ENCODE measurements at places on chromosomes 16 and 17. TPM values are rescaled to one million over a fixed set of nuclear protein-coding genes. Genes with fewer than 3 reads are reported as not detected.
A peak's percentile ranks its signal among the peaks of the same experiment; 100 is the strongest.

DNA sequence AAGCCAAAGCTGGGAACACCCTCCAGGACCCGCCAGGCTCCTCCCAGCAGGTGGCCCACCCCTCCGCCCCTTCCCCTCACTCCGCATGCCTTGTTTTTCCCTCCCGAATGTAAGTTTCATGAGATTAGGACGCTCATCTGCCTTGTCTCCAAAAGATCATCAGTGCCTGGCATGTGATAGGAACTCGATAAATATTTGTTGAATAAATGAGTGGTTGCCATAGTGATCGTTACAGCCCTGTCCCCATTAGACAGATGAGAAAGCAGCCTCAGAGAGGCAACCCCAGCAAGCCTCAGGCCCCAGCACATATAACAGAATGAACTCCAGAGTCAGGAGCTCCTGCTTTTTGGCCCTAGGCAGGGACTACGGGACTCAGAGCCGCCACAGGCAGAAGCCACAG is 5.0 kb downstream of the CAMKK1 start:
- H3K27me3 ChIP-seq = no peaks in the 10 kb centered on the region
- H3K4me1 ChIP-seq = peaks cover 61% of the 10 kb centered on the region
- peaks cover 26% of the 10 kb centered on the region for H3K36me3 ChIP-seq
- DNase-seq = no peak
- no peak overlapping the region for H3K4me3 ChIP-seq
- H3K27ac ChIP-seq = peak overlapping the region; percentile 79

DNA sequence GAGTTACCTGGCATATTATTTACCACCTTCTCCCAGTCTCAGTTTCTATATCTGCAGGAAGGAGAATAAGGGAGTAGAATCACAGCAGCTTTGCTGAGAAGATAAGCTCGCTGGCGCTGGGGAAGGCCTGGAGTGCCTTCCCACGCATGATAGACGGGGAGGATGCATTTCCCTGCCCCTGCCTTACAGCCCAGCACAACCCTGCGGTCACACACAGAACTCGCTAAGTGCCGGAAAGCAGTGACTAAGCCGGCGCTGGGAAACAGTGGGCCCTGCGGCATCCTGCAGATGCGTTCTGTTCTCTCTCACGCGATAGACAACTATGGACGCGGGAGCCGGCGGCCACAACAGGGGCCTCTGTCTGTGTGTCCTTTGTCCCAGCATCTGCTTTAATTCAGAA is 4.8 kb downstream of the CA5A start:
- peaks cover 16% of the 10 kb centered on the region for H3K27me3 ChIP-seq
- no peak overlapping the region for H3K27ac ChIP-seq
- no peaks in the 10 kb centered on the region for H3K36me3 ChIP-seq
- DNase-seq = no peak
- no peak overlapping the region for H3K4me3 ChIP-seq
- no peaks in the 10 kb centered on the region for H3K4me1 ChIP-seq

- H3K4me3 ChIP-seq = no peak overlapping the region
- H3K27me3 ChIP-seq = peaks cover 5% of the 10 kb centered on the region
- H3K4me1 ChIP-seq = peaks cover 47% of the 10 kb centered on the region
- no peak for DNase-seq
- no peaks in the 10 kb centered on the region for H3K36me3 ChIP-seq
- peak overlapping the region; percentile 58 for H3K27ac ChIP-seq
Measured at GRCh38 chr17:49513641-49514040, 18.5 kb downstream of the NGFR start.

DNA sequence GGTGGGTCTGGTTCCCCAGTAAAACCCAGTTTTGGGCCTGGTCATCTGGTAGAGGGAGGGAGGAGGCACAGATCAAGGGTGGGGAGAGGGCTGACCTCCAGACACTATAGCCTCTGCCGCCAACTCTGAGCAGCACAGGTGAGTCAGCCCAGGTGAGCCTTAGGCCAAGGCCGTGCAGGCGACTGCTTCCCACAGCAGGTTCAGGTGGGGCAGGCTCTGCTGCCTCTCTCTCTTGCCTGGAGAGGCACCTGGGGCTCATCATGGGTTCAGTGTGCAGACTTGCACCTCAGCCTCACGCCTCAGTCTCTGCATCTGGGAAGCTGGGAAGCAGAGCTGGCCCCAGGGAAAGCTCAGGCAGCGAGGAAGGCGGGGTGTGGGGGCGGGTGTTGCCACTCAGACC is 37.8 kb upstream of the IL34 start:
- no peak for DNase-seq
- peaks cover 6% of the 10 kb centered on the region for H3K4me1 ChIP-seq
- H3K27me3 ChIP-seq = no peaks in the 10 kb centered on the region
- no peaks in the 10 kb centered on the region for H3K36me3 ChIP-seq

DNA sequence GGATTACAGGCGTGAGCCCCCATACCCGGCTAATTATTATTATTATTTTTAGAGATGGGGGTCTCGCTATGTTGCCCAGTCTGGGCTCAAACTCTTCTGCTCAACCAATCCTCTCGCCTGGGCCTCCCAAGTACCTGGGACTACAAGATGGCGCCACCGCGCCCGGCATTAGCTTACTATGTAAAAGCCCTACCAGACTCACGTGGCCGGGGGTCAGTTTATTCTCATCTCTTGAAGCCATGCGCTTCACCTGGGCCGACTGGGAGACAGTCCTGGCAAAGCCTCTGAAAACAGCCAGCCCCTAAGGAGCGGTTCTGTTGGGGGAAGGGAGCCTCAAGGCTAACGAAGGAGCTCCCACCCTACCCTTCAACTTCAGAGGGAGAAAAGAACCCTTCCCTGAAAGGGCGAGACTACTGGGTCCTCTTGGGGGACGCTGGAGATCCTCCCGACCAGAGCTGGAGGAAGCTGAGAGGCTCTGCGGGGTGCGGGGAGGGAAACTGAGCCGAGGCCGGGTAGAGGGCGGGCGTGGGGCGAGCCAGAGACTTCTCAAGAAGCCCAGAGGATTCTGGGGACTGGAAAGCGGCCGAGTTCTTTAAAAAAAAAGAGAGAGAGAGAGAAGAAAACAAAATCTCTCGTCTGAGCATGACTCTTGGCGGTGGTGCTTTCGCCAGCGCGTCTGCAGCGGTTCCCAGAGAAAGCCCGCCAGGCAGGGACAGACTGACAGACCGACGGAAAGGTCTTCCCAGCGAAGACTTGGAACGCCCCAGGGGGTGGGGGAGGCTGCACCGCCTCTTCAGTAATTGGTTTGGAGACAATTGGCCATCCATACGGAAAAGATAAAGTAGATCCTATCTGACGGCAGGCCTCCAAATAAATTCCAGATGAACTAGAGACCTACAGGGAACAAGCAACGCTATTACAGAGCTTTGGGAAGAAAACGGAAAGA is 5.6 kb upstream of the TUBG2 start:
- peak overlapping the region; percentile 71 for H3K27ac ChIP-seq
- H3K4me3 ChIP-seq = peak overlapping the region; percentile 49
- no peaks in the 10 kb centered on the region for H3K27me3 ChIP-seq

DNA sequence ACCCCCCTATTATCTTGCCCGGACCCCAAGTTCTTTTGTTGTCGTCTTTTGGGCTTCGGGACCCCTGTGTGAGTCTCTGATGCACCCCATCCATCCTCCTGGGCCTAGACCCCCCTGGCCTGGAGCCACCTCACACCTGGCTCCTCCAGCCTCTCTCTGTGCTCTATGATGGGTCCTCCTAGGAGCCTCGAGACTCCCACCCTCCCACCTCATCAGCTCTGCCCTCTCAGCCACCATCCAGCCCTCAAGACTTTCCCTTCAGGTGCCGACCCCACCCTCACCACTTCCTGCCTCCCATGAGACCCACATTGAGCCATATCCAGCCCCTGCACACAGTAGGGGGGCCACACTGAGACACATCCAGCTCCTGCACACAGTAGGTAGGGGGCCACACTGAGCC is 8.7 kb upstream of the ATP2A3 start:
- H3K4me1 ChIP-seq = peaks cover 29% of the 10 kb centered on the region
- no peak for DNase-seq
- H3K36me3 ChIP-seq = no peaks in the 10 kb centered on the region
- H3K27ac ChIP-seq = no peak overlapping the region

Gene ZNF821
- total RNA-seq = 2.8 TPM

GRCh38 chr16:72898216-72898825 is 149.6 kb downstream of the ZFHX3 start:
- no peaks in the 10 kb centered on the region for H3K27me3 ChIP-seq
- DNase-seq = no peak
- H3K27ac ChIP-seq = no peak overlapping the region
- peaks cover 9% of the 10 kb centered on the region for H3K4me1 ChIP-seq
- no peak overlapping the region for H3K4me3 ChIP-seq

DNA sequence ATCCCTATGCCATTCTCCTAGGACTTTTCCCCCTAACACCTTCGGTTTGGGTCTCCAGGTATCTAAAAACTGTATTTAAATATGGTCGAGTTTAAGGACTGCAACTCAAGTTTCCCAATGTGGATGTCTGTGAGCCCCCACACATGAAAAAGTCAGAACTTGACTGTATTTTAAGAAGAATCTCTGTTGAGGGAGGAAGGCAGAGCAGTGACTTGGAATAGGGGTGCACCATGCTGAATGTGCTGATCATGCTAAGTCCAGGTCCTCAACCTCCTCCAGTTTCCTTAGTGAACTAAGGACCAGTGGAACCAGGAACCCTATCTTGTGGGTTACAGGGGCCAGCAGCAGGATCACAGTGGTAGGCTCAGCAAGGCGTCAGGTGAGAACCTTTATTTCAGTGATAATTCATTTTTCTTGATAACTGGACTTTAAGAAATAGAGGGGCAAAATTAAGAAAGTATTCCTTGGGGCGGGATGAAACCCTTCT is 19.5 kb downstream of the GRB7 start:
- no peaks in the 10 kb centered on the region for H3K36me3 ChIP-seq
- peaks cover 55% of the 10 kb centered on the region for H3K4me1 ChIP-seq
- DNase-seq = no peak
- no peaks in the 10 kb centered on the region for H3K27me3 ChIP-seq
- H3K4me3 ChIP-seq = no peak overlapping the region

- no peak for DNase-seq
- H3K27ac ChIP-seq = no peak overlapping the region
- no peaks in the 10 kb centered on the region for H3K27me3 ChIP-seq
- no peak overlapping the region for H3K4me3 ChIP-seq
- H3K36me3 ChIP-seq = peaks cover 37% of the 10 kb centered on the region
Measured at GRCh38 chr17:29573871-29574731, 5.6 kb downstream of the TP53I13 start.

- DNase-seq = no peak
- H3K4me1 ChIP-seq = peaks cover 20% of the 10 kb centered on the region
- H3K4me3 ChIP-seq = peak overlapping the region; percentile 80
- H3K36me3 ChIP-seq = no peaks in the 10 kb centered on the region
- H3K27ac ChIP-seq = no peak overlapping the region
Measured at GRCh38 chr16:30805056-30805369, 18.0 kb upstream of the ZNF629 start.

Gene NAGS
- 0.86 TPM for total RNA-seq

DNA sequence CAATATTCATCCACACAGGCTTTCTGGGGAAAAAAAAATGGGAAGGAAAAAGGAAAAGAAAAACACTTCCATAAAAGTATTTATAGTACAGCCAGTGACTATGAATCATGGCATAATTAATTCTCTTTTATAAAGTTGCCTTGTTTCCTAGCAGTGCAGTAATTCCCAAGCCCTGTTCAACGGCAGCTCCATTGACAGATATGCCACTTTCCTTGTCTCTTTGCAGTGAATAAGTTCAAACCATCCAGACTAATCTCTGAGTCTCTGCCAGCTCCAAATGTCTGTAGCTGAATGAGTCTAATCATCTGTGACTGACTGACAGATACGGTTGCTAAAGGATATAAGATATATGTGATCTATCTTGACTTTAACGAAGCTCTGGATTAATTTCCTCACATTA is 52.9 kb upstream of the KCNJ16 start:
- H3K36me3 ChIP-seq = no peaks in the 10 kb centered on the region
- H3K4me1 ChIP-seq = no peaks in the 10 kb centered on the region
- no peak for DNase-seq
- no peaks in the 10 kb centered on the region for H3K27me3 ChIP-seq

- H3K27ac ChIP-seq = no peak overlapping the region
- no peak for DNase-seq
- no peaks in the 10 kb centered on the region for H3K27me3 ChIP-seq
- H3K4me3 ChIP-seq = no peak overlapping the region
Measured at GRCh38 chr17:38791162-38791561, 8.2 kb downstream of the PIP4K2B start.

GRCh38 chr17:57747221-57748017 is 2.3 kb upstream of the CCDC182 start:
- no peaks in the 10 kb centered on the region for H3K27me3 ChIP-seq
- H3K4me1 ChIP-seq = no peaks in the 10 kb centered on the region
- no peaks in the 10 kb centered on the region for H3K36me3 ChIP-seq
- DNase-seq = no peak
- H3K4me3 ChIP-seq = no peak overlapping the region

DNA sequence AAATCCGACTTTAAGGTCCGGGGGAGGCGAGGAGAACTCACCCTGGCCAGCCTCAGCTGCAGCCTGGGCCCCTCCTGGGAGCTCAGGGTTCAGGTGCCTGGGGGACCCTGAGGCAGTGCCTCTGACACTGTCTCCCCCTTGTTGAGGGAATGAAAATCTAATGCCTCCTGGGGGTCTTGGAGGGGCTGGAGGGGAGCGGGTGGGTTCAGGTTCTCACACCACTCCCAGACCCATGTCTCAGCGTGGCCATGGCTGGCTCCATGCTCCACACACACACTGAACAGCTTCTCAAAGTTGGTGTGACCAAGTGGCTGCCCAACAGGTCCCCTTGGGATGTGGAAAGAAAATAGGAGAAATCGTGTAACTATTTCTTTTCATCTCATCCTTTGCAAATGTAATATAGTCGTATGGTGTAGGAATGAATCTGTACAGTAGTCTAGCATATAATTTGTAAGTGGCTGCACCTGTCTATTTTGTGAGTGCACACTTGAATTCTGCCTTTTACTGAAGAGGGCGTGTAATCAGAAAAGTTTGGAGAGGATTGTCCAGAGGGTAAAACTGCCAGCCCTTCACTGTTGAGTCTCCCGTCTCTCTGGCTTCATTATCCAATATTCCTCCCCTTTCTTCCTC is 788 bp upstream of the PRCD start:
- peaks cover 10% of the 10 kb centered on the region for H3K27me3 ChIP-seq
- no peak for DNase-seq
- peaks cover 47% of the 10 kb centered on the region for H3K4me1 ChIP-seq
- peak overlapping the region; percentile 88 for H3K27ac ChIP-seq

- peak; percentile 29 for DNase-seq
- no peaks in the 10 kb centered on the region for H3K27me3 ChIP-seq
- H3K4me1 ChIP-seq = peaks cover 42% of the 10 kb centered on the region
- H3K4me3 ChIP-seq = no peak overlapping the region
- H3K27ac ChIP-seq = peak overlapping the region; percentile 58
Measured at GRCh38 chr16:27515874-27516353, 33.8 kb downstream of the GTF3C1 start.

Gene NME3
- total RNA-seq = 31.6 TPM

Gene CMTM2
- total RNA-seq = 0.33 TPM

GRCh38 chr16:11174141-11174540 is 81.9 kb downstream of the SOCS1 start:
- H3K27me3 ChIP-seq = no peaks in the 10 kb centered on the region
- no peak overlapping the region for H3K4me3 ChIP-seq
- no peaks in the 10 kb centered on the region for H3K36me3 ChIP-seq
